Central memory CD4-positive, alpha-beta T cell (primary cell): ENCODE measurements at places on chromosomes 7 and 10.

DNA sequence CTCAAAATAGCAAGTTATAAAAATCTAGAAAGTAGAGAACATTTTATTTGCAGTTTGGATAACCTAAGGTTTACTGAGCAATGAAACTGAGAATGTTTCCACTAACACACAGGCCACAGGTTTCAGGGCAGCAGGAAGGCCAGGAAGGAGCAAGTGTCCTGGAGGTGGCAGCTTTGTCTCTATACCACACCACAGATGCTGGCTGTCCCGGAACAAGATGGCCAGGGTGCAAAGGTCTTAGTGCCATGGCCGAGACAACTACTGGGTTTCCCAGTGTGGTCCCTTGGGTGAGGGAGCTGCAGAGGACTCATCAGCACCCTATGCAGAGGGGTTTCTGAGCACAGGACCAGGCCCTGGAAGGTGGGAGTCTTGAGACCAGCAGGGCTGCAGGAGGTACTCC lies 92.0 kb downstream of the CTBP2 start:
- DNase-seq: no peak

DNA sequence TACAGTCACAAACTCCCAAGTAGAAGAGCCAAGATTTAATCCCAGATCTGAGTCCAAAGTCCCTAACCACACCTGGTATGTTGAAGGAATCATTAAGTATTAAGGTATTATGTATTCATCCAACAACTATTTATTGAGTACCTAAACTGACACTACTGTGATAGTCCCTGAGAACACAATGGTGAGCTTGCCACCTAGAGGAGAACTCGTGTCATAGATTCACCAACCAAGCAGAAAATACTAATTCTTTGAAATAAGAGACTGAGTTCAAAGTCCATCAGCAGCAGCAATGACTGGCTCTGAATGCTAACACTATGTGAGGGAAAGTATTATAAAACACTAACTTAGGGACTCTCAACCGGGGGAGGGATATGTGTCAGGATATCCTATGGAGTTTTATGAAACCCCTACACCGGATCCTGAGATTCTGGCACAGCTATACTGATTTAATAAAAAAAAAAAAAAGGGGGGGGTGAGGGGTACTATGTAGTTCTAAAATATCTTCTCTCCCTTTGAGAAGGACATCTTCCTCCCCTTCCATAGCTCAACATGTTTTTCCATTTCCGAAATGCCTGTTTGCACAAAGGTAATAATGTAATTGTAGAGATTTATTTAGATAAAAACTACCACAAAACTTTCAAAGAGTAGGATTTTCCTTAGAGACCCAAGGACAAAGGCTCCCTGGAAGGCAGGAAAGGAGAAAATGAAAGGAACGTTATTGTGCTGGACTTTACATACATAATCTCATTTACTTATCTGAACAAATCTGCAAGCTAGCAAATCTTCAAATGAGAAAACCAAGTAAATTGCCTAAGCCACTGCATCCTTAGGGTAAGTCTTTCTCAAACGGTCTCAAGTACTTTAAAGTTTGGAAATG lies 1.6 kb downstream of the NCOA4 start:
- DNase-seq: peak; percentile 52

- DNase-seq: no peak
Observed at GRCh38 chr7:111071556-111071955, 19.4 kb upstream of the LRRN3 start.

- no peak for DNase-seq
Observed at GRCh38 chr10:36671607-36672006, 453.8 kb upstream of the ANKRD30A start.

DNA sequence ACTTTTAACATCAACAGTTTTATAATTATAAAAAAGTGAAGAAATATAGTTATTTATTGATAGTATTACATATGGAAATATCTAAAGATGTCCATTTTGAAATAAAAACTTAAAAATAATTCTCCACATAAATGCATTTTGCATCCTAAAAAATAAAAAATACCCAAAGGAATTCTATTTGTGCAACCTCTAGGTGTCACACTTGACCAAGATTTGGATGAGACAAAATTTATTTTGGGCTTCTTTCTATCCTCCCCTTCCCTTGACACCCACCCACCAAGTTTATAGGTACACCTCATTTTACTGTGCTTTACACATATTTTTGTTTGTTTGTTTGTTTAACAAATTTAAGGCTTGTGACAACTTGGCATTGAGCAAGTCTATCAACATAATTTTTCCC lies 3.3 kb upstream of the THSD7A start:
- DNase-seq: no peak

DNA sequence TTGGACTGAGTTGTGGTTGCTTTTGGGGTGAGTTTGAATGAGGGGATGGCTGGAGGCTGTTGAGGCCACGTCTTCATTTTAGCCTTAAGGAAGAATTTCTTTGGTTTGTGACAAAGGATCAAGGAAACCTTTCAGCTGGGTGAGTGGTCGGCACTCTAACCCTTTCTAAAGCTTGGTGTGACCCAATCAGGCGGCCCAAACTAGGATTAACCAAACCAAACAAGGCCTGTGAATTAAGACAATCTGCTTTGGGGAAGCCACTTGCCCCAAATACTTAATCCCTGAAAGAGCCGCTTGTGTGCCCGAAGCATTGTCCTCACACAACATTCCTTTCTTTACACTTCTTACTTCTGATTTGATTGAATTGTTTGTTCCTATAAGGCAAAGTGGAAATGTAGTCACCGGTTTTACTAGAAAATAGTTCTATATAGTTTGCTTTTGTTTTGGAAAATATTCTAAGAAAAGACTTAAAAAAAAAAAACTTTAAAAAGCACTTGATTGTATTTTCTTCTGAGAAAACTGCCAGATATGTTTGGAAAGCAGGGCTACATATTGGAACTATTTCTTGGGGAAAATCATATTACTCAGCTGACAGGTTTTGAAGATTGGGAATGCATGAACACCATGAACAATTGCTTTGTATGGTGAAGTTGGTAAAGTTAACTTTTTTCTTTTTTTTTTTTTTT lies 272.4 kb upstream of the BMPER start:
- DNase-seq: no peak

DNA sequence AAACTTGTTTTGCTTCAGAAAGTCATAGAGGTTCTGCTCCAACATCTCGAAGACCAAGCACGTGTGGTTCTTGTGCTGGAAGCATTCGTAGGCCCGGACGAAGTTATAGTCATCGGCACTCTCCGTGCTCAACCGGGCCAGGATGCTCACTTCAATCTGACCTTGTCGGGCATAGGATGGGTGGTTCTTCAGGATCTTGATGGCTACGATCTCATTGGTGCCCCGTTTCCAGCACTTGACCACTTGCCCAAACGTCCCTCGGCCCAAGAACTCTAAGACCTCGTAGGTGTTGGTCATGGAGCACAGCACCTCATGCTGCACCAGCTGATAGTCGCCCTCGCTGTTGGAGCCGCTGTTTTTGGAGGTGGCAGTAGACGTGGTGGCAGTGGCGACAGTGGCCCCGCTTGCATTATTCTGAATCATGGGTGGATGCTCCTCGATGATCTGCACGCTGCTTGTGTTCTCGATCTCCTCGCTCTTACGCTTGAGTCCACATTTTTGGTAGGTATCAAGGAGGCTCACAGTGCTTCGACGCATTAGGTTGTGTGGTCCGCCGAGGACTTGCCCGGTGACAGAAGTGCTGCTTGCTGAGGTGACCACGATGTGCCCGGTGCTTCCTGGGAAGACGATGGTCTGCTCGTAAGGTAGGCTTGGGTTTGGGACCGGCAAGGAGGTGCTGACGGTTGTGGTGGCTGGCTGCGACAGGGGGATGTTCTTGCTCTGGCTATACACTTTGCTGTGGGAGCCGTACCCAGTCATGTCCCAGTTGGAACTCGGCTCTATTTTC lies 61.4 kb downstream of the HIPK2 start:
- DNase-seq: no peak

DNA sequence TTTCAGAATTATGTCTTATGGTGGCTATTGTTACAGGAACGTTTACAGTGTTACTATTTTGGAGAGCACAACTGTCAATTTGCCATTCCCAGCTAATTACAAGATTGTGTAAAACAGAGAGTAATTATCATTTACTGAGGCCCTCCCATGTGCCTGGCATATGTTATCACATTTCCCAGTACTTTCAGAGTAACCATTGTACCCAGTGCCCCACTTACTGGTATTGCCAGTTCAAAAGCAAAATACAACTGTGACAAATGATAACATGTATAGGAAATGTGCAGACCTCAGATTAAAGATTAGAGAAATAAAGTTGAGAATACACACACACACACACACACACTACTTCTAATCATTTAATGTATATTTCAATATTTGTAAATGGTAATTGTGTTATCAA lies 572.5 kb downstream of the POM121L12 start:
- no peak for DNase-seq

GRCh38 chr7:31106303-31107105 lies 54.4 kb downstream of the ADCYAP1R1 start:
- DNase-seq: no peak

DNA sequence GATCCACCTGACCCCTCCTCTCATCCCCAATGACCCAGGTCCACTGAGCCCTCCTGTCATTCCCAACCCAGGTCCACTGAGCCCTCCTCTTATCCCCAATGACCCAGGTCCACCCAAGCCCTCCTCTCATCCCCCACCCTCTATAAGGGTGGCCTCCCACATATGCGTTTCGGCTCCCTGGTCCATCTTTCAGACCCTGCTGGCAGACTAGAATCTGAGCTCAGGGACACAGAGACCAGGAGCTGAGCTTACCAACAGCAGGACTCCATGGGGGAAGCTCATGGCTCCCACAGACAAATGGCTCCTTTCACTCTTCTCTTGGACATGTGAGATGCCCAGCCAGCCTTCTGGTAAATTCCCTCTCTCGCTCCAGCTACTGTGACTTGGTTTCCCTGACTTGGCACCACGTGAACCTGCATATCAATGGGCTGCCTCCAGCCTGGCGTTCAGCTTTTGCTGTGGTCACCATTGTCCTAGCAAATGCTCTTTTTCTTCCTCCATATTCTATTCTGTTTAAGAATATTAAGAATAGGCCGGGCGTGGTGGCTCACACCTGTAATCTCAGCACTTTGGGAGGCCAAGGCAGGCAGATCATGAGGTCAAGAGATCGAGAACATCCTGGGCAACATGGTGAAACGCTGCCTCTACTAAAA lies 24.8 kb upstream of the INPP5A start:
- DNase-seq: no peak

DNA sequence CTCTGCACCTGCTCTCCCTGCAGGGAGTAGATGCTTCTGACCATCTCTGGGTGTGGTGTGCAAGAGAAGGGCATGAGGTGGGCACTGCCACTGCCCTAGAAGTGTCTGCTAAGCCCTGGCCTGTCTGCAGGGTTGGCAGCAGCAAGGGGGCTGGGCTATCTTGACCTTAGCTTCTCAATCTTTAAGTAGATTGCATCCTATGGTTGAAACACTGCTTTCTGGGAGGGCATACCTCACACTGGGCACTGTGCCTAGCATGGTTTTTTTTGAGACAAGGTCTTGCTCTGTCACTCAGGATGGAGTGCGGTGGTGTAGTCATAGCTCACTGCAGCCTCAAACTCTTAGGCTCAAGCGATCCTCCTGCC lies 54.9 kb downstream of the CLIP2 start:
- no peak for DNase-seq

DNA sequence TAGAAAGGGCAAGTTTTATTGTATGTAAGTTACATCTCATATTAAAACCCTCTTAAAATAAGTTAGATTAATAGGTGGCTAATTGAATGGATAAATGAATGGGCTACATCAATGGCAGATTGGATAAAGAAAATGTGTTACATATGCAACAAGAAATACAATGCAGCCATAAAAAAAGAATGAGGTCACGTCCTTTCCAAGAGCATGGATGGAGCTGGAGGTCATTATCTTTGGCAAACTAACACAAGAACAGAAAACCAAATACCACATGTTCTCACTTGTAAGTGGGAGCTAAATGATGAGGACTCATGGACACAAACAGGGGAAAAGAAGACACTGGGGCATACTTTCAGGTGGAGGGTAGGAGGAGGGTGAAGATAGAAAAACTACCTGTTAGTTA lies 182.2 kb upstream of the GNAI1 start:
- DNase-seq: no peak

- DNase-seq: no peak
Observed at GRCh38 chr7:37428681-37429434, 19.8 kb downstream of the ELMO1 start.

DNA sequence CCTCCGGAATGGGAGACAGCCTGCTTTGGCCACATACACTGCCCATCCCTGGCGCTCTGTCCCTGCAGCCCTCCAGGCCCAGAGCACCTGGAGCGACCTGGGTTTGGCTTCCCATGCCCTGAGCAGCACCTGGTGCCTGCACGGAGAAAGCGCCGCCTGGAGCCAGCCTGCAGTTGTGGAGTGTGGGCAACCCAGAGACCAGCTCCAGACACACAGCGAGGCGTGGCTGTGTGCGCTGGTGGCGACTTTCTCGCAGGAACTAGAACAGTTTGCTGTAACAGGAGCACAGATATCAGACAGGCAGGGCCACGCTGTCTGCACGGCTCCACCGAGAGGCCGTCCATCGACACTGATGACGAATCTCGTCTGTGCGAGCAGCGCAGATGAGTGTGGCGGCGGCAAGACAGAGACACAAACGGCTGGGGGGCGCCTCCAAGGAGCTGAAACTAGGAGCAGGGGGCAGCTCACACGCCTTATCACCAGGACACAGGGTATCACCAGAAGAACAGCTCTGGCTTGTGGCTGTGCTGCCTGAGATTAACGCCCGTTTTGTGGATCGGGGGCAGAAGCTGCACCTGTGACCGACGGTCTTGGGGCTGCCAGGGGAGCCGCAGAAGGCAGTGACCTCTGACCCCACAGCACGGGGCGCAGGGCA lies 275.3 kb downstream of the DNAJB6 start:
- DNase-seq: no peak

GRCh38 chr10:118332948-118333710 lies 9.0 kb downstream of the FAM204A start:
- DNase-seq: no peak

DNA sequence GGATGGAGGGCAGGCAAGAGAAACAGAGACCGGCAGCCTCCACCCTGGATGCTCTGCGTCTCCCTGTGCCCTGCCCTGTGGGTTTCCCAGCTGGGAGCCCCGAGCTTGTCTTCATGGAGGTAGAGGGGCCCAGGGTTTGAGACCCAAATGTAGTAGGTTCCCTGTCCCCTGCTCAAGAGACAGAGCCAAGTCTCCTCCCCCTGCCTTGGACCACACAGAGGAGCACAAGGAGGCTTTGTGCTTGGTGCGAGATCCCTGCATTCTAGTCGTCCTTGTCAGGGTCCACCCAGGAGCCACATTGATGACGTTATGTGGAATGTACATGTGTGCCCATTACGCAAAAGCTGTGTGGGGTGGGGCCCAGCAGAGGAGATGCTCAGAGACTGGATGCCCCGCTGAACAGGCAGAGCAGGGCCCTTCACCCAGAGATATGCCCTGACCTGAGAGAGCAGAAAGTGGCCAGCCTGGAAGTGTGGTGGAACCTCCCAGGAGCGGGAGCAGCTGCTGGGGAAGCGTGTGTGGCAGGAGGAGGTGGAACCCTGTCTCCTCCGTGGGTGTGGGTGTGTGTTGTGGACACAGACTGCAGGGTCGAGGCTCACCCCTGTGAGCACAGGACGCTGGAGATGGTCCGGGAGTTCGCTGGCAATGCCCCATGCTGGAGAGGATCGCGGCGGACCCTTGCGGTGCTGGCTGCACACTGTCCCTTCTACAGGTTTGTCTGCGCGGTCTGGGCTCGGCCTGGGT lies 39.3 kb downstream of the VWA2 start:
- DNase-seq: no peak

- no peak for DNase-seq
Observed at GRCh38 chr10:1553951-1554350, 183.4 kb downstream of the ADARB2 start.

GRCh38 chr7:69359003-69359700 lies 239.1 kb upstream of the AUTS2 start:
- DNase-seq: no peak
